Activated CD4-positive, alpha-beta T cell treated with anti-CD3 and anti-CD28 coated beads, Interleukin-2, Interleukin-6, amounts not matched to agents 100 ng/mL and 50 ng/mL, durations not matched to agents 16 hours and 8 hours (primary cell): ENCODE measurements at places on chromosomes 11 and 22.

- DNase-seq = no peak
Observed at GRCh38 chr11:125951731-125952130, 5.9 kb downstream of the VSIG10L2 start.

- DNase-seq = no peak
Observed at GRCh38 chr22:49080631-49081030, 747.0 kb downstream of the BRD1 start.

GRCh38 chr22:17348464-17349103, 20.7 kb upstream of the CECR2 start:
- DNase-seq = no peak

- DNase-seq = no peak
Observed at GRCh38 chr11:130095326-130095725, 25.6 kb downstream of the APLP2 start.

DNA sequence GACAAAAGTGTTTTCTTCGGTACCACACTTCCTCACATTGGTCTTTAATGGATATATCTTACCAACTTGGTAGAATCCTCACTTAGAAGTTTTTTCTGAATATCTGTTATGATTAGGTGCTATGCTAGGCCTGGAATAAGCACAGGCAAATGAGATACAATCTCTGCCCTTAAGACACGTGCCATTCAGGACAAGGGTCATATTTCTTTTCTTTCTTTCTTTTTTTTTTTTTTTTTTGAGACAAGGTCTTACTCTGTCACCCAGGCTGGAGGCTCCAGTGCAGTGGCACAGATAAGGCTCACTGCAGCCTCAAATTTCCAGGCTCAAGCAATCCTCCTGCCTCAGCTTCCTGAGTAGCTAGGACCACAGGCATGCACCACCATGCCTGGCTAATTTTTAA, 23.0 kb downstream of the WBP2NL start:
- no peak for DNase-seq
